Activated B cell treated with CpG ODN at 0.5 μM for 24 hours (primary cell): ENCODE measurements at places on chromosomes 2 and 18. TPM values are rescaled to one million over a fixed set of nuclear protein-coding genes. Genes with fewer than 3 reads are reported as not detected.

- H3K4me1 ChIP-seq = peaks cover 62% of the 10 kb centered on the region
- no peaks in the 10 kb centered on the region for H3K27me3 ChIP-seq
- peak overlapping the region; percentile 89 for H3K27ac ChIP-seq
- peak; percentile 27 for DNase-seq
- no peaks in the 10 kb centered on the region for H3K36me3 ChIP-seq
- H3K4me3 ChIP-seq = peak overlapping the region; percentile 74
Observed at GRCh38 chr2:216006164-216006663, 7.1 kb downstream of the MREG start.

GRCh38 chr2:217694291-217694690 lies 308.5 kb downstream of the TNS1 start:
- no peak overlapping the region for H3K27ac ChIP-seq
- no peak for DNase-seq
- H3K4me3 ChIP-seq = no peak overlapping the region
- H3K36me3 ChIP-seq = no peaks in the 10 kb centered on the region

Gene NFATC1
- 49.0 and 52.6 TPM in 2 replicates for total RNA-seq

- no peaks in the 10 kb centered on the region for H3K36me3 ChIP-seq
- no peak overlapping the region for H3K27ac ChIP-seq
Observed at GRCh38 chr2:157497638-157498314, 53.9 kb upstream of the CYTIP start.

- H3K27me3 ChIP-seq = no peaks in the 10 kb centered on the region
- H3K4me1 ChIP-seq = no peaks in the 10 kb centered on the region
- H3K27ac ChIP-seq = no peak overlapping the region
Observed at GRCh38 chr18:76234676-76235060, 260.4 kb downstream of the ZNF516 start.

- no peak overlapping the region for H3K4me3 ChIP-seq
- no peaks in the 10 kb centered on the region for H3K4me1 ChIP-seq
- no peaks in the 10 kb centered on the region for H3K27me3 ChIP-seq
- H3K36me3 ChIP-seq = no peaks in the 10 kb centered on the region
Observed at GRCh38 chr2:120754067-120754960, 18.6 kb downstream of the GLI2 start.
